ENCODE measurements at places on chromosomes 13 and 19. TPM values are rescaled to one million over a fixed set of nuclear protein-coding genes. Genes with fewer than 3 reads are reported as not detected.

BEST2 gene
- total RNA-seq = 0.04 TPM

ZNF836 gene
- total RNA-seq = 5.9 TPM

ZNF582 gene
- 2.5 TPM for total RNA-seq

ZNF813 gene
- total RNA-seq = 7.3 TPM

ZNF749 gene
- total RNA-seq = 19.4 TPM

LGALS4 gene
- total RNA-seq = 0.66 TPM

ZNF177 gene
- 3.0 TPM for total RNA-seq

- DNase-seq = no peak
These were observed 262.5 kb downstream of the DIAPH3 start for GRCh38 chr13:59901191-59901590.

DNA sequence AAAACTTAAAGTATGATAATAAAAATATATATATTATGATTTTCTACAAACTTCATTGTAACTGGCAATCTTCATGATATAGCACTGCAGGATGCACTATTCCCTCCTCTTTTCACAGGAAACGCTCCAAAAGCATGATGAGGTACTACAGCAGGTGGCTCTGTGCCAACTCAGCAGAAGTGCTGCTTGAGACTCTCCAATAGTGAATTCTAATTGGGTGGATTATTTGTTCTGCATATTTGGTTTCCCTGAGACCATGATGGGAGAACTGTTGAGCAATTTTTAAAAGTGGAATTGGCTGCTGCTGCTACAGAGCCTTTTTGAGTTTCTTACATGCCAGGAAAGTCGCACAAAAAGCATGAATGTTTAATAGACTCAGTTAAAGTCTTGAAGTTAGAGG lies 1782.4 kb upstream of the PCDH20 start:
- DNase-seq = no peak

DNA sequence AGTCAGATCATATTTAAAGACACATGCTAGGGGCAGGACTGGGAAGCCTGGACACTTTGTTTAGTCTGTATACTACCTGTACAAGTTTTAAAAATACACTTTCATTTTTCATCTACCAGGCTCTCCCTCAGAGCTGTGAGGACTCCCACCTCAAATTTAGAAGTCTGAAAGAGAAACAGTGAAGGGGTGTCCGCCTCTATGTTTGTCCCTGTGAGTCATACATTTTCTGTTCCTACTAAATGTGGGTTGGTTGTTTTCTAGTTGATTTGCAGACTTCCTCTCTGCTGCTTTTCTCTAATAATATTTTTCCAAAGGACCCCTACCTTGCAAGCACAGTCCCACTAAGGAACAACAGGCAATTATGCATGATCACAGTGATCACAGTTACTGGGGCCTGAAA lies 110.5 kb downstream of the ENOX1 start:
- no peak for DNase-seq

- peak; percentile 80 for DNase-seq
These were observed 1.5 kb upstream of the WDR18 start for GRCh38 chr19:982567-983170.

- no peak for DNase-seq
These were observed 645.4 kb upstream of the MIR17HG start for GRCh38 chr13:90702050-90702449.

DNA sequence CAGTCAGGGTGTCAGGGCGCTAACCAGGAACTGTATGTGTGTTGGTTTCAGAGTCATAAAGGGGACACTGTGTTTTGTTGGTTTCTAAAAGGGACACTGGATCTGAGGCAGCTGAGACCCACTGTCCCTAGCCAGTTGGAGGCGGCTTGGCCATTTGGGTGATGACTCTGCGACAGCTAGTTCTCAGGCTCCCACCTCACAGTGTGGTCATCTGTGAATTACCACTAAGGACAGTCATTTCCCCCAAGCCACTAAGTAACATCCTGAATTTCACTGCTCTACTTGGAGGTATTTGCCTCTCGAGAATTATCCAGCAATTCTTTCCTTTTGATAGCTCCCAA lies 51.5 kb downstream of the EPS15L1 start:
- DNase-seq = no peak

- DNase-seq = no peak
These were observed 11.0 kb upstream of the EPSTI1 start for GRCh38 chr13:43003010-43003409.

DNA sequence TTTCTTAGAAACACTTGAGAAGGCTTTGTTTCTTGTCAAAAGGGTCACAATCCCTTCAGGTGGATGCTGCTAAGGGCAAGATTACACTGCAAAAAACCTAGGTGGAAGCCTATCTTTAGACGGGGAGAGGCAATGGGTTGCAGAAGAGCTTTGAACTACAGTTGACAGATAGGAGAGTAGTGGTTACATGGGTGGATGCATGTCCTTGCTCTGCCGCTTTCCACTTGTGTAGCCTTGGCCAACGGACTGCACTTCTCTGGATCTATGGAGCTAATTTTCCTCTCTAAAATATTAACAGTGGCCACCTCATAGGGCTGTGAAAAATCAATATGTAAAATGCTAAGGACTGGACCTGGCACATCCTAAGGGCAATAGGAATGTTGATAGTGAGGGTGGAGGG lies 980 bp downstream of the BCKDHA start:
- no peak for DNase-seq

- DNase-seq = no peak
These were observed 136.9 kb upstream of the SOX21 start for GRCh38 chr13:94849254-94849653.

DNA sequence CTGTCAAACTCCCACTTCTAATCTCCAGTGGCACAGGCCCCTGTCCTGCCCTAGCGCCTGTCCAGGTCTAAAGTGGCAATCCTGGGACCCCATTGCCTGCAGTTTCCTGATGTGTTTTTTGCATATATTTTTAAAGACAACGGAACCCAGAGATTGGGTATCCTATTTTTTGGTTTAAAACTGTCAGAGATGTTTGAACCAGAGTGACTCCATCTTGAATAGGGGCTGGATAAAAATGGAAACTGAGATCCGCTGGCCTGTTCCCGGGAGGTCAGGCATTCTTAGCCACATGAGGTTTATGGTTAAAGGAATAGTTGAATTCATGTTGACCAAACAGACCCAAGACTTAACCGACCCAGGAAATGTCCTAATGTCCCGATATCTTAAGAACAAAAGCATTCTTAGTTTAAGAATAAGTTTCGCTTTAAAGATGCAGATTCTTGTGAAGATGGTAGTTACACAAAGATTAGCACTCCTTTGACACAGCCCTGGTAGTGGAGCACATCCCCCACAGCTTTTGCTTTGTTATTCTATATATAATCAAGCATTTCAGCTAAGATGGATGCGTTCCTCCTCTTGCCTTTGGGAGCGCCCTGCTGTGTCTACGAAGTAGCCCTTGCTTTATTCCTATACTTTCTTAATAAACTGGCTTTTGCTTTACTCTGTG lies 332.1 kb downstream of the UQCRFS1 start:
- no peak for DNase-seq

DNA sequence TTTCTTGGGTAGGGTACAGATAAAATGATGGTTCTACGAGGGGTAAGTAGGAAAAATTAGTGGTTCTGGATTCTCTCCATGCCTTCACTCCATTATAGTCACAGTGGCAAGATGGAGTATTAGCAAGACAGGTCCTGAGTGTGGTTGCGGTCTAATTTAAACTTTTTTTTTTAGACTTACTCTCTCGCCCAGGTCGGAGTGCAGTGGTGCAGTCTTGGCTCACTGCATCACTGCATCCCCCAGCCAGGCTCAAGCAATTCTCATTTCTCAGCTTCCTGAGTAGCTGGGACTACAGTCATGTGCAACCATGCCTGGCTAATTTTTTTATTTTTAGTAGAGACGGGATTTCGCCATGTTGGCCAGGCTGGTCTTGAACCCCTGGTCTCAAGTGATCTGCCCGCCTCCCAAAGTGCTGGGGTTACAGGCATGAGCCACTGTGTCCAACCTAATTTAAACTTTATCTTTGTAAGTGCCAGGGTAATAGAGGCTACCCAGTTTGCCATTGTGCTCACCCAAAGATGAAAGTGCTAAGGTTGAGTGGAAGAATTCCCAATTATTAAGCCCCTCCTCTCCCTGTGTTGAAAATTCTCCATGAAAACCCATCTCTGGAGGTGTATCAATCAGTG lies 135.6 kb downstream of the TM9SF2 start:
- DNase-seq = no peak

GRCh38 chr13:37752146-37752545 lies 117.4 kb downstream of the TRPC4 start:
- DNase-seq = no peak

- DNase-seq = no peak
These were observed 3.2 kb downstream of the WBP4 start for GRCh38 chr13:41064493-41064892.
